ENCODE measurements at places on chromosomes 12 and 14.
A peak's percentile ranks its signal among the peaks of the same experiment; 100 is the strongest.

DNA sequence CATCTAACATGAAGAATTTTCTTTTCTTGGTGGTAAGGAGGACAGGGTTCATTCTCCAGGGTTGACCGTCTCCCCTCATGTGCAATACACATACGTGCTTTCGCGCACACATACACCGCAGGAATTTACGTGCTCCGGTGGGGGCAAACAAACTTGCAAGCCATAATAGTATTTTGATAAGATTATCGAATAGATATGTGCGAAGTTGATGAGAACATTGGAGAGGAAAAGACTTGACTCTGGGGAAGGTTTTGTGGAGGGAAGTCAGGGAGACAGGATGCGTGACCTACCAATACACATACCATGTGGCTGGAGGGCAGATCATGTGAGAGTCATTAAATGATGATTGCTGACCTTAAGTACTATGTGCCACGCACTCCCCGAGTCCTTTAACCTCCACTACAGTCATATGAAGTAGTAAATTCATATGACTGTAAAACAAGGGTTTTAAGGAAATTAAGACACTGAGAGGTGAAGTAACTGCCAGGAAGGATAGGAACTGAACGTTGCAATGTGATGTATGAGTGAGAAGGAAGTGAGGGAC is 921 bp downstream of the RAD51B start:
- peak; percentile 8 for DNase-seq

DNA sequence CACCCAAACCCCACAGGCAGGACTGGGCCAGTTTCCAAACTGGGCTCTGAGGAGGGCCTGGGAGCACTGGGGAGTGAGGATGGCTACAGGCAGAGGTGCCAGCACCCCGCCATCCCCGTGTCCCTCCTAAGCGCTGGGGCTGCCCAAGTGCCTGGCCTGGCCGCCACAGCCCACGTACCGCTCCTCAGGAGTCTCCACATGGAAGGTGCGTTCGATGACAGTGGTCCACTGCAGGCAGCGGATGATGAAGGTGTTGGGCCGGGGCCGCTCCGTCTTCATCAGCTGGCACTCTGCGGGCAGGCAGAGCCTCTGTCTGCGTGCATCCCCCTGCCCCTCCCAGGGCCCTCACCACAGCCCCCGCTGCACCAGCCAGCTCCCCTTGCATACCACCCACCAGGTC is 19.1 kb downstream of the AKT1 start:
- no peak for DNase-seq

- no peak for DNase-seq
Measured at GRCh38 chr14:95402578-95402977, 82.9 kb upstream of the CLMN start.

GRCh38 chr12:85182699-85183098 is 97.3 kb upstream of the ALX1 start:
- DNase-seq, result no peak

DNA sequence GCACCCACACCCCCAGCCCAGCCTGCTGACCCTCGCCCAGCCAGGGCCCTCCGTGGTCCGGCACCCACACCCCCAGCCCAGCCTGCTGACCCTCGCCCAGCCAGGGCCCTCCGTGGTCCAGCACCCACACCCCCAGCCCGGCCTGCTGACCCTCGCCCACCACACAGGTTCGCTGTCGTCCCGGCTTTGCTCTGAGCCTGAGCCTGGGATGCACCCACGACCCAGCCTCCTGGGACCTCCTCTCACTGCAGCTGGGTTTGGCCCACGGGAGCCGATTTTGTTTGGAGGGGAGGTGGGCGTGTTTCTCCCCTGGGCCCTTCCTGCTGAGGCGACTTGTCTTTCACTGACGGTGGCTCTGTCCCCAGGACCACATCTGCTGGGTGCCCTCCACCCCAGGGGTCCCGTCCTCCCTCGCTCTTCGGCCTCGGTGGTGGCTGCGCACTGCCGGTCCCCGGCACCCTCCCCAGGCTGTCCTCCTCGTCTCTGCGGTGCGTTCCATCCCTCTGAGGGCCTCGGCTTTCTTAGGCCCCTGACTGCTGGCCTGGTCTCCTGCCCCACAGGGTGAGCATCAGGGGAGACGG is 83.8 kb downstream of the GALNT9 start:
- no peak for DNase-seq

GRCh38 chr12:61860451-61860850 is 399.8 kb upstream of the USP15 start:
- no peak for DNase-seq

DNA sequence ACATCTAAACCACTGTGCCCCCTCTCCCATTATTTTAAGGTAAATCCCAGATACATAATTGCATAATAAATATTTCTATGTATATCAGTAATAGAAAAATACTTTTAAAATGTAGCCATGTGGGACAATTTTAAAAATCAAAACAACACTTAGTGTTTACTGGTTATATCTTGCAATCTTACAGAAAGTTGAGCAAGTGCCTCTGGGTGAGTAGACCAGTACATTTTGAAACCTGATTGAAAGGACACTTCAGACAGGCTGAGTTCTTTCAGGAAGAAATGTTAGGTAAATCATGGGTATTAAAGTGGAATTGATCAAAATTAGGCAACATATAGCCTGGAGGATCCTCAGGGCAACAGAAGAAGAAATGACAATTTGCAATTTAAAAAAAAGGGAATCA is 7.2 kb downstream of the SLC38A4 start:
- DNase-seq, result no peak

GRCh38 chr14:34937442-34937841 is 45.4 kb upstream of the SRP54 start:
- no peak for DNase-seq

DNA sequence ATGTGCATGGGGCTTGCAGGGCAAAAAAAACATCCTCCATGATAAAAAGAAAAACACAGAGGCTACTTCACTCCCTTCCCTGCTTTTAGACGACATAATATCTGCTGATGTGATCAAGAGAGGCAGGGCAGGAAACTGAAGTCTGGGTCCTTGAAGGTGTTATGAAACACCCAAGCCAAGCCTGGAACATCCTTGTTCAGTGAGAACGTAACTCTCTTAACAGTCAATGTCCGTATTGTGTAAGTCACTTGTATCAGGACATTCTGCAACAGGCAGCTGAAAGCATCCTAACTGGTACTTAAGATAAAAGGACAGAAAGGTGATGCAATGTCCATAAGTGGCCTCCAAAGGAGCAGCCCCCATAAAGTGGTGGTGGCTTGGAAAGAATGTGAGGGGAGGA is 20.0 kb downstream of the KCNK10 start:
- no peak for DNase-seq

DNA sequence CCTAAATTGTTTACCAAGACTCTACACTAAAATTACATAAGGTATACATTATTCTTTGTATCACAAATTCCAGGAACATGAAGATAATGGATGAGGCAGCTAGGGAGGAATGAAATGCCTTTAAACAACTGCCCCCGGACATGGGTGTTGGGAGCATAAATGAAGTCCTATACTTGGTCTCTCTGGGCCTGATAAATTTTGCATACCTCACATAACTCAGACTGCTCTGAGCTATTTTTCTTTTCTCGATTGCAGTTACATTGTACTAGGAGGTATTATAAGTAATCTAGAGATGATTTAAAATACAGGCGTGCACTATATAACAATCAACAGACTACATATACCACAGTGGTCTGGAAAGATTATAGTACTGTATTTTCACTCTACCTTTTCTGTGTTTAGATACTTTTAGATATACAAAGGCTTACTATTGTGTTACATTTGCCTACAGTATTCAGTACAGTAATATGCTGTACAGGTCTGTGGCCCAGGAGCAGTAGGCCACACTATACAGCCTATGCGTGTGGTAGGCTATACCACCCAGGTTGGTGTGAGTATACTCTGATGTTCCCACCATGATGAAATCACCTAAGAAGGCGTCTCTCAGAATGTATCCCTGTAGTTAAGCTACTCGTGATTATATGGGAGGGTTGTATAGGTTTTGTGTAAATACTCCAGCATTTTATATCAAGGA is 14.3 kb downstream of the FNTB start:
- DNase-seq, result no peak

DNA sequence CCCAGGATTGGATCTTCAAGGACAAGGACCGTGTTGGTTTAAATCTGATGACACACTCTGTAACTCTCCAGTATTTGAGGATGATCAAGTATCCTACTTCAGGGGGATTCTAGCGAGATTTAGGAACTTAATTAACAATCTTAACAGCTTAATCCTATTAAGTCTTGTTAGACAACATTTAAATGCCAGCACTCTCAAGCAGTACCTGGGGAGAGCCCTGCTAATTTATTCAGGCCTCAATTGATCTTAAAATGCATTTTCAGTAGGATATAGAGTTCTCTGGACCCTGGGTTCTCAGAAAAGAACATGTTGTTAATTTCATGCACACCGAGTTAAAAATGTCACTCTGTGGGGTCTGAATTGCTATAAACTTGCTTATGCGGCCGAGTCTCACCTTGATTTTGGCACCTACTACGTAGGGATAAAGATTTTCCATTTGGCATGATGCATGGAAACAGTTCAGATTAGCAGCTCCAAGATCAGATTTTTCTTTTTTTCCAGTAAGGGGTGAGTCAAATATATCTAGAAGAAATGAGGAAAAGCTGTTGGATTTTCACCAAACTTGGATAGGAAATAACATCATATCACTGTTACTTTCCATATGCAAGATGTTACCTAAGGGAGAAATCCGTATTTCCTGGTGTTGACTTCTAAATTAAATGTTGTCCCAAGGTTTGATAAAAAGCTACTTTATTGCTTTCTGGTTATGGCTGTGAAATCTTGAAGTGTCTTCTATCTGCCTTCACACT is 76.1 kb downstream of the SLC24A4 start:
- DNase-seq, result no peak

- DNase-seq, result peak; percentile 93
Measured at GRCh38 chr14:58898655-58899316, 261.0 kb downstream of the DACT1 start.

DNA sequence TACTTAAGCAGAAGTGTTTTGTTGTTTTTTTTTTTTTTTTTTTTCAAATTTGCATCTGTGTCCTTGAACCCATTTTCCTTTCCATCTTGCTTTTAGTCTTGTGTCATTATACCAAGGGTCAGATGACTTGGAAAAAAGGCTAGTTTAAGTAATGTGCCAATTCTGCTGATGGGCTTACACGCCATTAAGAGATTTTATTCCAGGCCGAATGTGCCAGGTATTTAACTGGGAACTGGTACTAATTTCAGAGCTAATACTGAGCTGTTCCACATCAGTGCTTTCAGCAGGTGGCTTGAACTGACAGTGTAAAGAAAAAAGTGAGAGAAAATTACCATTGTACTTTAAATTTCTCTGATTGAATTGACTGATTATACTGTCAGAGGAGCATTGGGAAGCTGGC is 224.9 kb downstream of the NPAS3 start:
- DNase-seq, result no peak

- no peak for DNase-seq
Measured at GRCh38 chr14:98964171-98964570, 307.8 kb downstream of the BCL11B start.

GRCh38 chr14:52220924-52221811 is 46.3 kb upstream of the PTGDR start:
- no peak for DNase-seq

- DNase-seq, result no peak
Measured at GRCh38 chr12:72839696-72840095, 567.5 kb downstream of the TRHDE start.

DNA sequence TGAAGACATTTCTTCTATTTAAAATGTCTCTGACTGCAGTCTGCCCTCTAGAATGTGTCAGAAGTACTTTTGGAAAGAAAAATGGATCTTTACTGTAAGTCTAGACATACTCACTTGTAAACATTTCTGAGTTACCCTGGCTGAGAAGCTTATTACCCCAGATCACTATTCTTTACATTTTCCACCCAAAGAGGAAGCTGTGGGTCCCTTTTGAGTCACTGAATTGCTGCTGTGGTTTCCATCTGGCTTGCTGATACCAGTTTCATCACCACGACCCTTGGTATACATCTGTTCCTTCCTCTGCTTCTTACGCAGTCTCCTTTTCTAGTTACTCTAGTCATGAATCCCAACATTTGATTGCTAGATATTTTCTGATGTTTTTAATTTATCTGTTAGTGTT is 20.2 kb upstream of the CLEC4D start:
- DNase-seq, result no peak

GRCh38 chr14:53304726-53305381 is 151.7 kb upstream of the DDHD1 start:
- DNase-seq, result no peak

DNA sequence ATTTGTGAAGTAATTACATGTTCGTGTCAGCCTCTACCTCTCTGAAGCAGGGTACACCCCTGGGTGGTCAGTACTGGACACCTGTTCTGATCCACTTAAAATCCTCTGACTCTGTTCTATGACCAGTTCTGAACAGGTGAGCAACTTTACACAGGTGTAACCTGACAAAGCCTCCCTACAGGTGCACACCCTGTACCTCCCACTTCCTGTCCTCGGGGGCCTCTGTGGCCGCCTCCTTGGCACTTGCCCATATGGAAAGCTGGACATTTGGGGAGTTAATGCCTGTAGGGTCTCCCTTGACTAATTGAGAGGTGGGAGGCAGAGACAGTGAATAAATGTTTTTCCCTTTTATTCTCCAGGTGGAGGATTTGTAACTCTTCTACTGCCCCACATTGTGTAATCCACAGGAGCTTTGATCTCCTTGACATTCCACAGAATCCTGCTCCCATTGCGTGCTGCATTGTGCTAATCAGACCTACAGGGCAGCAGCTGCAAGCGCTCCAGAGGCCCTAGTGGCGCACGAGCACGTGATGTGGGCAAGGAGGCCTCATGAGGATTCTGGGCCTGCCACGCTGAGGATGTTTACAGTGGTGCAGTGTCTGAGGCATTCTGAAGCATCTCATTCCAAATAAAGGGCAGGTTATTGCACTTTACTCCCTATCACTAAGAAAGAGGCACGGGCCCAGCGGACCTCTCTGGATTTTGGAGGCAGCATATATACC is 45.8 kb upstream of the BATF start:
- DNase-seq, result no peak

DNA sequence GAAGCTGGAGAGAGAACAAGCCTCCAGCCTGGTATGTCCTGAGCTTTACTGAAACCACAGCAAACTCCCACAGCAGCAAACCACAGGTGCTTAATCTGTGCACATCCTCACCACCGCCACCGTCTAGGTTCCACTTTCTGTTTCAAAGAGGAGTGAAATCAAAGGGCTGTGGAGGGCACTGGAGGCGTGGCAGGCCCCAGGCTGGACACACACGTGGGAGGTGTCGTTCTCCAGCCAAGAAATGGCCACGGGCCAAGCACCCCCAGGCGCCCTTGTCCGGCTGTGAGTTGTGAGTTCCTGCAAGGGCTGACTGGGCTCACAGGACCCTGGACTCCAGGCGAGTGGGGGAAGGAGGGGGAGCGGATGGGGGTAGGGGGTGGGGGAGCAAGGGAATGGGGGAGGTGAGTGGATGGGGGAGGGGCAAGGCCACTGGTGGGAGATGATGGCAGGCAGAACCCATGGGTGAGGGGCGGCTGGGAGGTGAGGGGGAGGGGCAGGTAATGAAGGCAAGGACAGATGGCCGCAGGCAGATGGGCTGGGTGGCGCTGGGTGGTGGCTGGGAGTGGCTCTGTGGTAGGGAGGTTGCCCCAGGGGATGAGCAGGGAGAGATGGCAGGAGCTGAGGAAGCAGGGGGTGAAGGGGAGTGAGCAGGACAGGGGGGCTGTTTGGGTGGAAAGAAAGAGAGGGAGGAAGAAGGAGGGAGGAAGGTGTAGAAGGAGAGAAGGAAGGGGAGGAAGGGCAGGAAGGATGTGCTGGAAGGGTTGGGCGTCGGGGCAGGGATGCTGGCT is 86.7 kb downstream of the NCOR2 start:
- peak; percentile 63 for DNase-seq
